ENCODE measurements at places on chromosomes 16 and 17.

DNA sequence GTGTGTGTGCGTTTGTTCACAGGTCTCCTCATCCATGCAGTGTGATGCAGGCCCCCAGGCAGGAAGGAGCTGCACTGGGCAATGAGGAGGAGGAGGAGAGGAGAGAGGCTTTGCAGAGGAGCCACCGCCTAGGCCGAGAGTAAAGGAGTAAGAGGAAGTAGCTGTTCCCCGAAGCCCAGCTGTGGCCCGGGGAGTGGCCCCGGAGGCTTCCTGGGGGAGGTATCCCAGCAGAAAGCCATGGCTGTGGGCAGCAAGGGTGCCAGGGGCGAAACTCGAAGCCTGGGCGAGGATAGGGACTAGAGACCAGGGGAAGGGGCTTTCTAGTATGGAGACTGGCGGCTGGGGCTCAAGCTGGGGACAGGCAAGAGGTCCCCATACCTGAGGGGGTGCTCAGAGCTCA lies 12.2 kb downstream of the C16orf95 start:
- no peak for DNase-seq

GRCh38 chr17:12046786-12047185 lies 26.1 kb downstream of the MAP2K4 start:
- DNase-seq: no peak

- peak; percentile 60 for DNase-seq
These were observed 37.6 kb downstream of the CBFA2T3 start for GRCh38 chr16:88939245-88939971.

GRCh38 chr17:80968602-80969029 lies 23.0 kb upstream of the CHMP6 start:
- no peak for DNase-seq

DNA sequence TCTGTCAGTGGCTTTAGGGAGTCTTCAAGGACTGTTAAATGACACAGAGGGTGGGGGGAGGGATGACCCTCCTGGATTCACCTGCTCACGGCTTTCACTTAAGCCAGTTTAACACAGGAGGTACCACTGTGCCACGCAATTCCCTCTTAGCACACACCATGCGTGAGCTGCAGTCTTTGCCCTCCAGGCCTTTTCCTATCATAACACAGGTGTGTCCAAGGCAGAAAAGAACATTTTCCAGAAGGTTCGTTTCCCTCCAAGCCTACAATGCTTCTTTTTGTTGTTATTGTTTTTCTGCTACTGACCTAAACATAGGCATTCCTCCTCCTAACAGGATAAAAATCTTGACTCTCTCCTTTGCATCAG lies 1.1 kb downstream of the ZFHX3 start:
- DNase-seq: no peak

DNA sequence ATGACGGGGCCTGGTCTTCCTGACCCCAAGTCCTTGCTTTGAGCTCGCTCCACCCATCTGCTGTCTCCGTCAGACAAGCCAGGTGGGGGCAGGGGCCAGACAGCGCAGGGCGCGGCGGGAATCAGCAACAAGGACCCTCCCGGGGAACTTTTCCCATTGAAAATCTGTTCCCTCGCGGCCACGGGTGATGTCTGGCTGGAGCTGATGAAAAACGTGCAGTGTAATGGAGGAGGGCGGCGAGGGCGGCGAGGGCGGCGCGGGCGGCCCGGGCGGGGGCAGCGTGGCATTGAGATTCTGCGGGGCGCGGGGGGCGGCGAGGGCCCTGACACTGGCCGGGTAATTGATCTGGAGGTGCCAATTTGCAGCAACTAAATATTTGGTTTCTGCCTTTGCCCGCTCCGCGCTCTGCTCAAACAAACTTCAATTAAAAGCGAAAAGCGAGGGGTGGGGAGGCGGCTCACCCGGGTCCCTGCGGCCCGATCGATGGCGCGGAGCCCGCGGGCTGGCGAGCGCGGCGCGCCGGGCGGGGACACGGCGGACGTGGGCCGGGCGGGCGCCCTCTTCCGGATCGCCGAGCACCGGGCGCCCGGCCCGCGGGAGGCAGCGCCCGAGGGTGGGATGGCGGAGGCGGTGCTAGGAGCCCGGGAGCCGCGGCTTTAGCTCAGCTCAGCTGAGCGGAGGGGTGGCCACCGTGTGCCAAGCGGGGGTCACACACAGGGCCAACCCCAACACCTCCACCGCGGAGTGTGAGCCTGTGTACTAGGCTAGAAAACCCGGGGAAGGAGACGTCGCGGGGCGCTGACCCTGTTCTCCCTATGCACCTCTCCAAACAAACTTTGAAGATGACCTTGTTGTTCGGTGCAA lies 32.4 kb downstream of the DCAKD start:
- DNase-seq: peak; percentile 49

GRCh38 chr16:4328046-4328781 lies 12.3 kb downstream of the GLIS2 start:
- peak; percentile 68 for DNase-seq

GRCh38 chr17:8821446-8822105 lies 22.4 kb upstream of the MFSD6L start:
- no peak for DNase-seq

- DNase-seq: no peak
These were observed 70.6 kb upstream of the CLEC3A start for GRCh38 chr16:77951788-77952187.

DNA sequence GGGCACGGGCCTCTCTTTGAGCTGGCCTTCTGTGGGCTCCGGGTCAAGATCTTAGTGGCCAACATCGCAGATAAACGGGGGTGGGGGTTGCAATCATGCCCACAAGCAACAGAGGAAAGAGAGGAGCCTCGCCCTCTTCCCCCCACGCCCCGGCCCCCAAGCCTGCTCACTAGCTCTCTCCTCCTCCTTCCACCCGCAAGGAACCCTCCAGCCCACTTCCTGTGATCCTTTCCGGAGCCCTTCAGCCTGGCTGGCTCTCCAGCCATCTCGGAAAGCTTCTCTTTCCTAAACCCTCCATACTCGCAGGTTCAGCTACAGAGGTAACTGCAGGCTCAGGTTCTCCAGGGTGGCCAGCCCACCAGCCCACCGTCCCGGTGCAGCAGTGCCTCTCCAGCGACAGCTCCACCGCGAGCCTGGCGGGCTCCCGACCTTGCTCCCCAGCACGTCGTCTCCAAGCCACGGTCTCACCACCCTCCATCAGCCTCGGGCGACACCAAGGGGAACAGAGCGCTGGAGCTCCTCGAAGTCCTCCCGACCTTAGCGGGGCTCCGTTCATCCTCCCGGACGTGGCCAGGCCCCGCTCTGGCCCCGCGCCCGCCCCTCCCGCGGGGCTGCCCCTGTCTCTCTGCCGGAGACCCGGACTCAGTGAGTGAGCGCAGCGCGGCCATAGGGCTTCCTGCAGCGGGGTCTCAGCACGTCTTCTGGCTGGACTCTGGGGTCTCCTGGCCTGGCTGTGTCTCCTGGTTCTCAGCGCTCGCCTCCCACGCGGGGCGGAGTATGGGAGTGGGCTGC lies 12.9 kb upstream of the ODF4 start:
- DNase-seq: peak; percentile 46

- DNase-seq: peak; percentile 84
These were observed 51.8 kb downstream of the BEAN1 start for GRCh38 chr16:66478733-66479511.

DNA sequence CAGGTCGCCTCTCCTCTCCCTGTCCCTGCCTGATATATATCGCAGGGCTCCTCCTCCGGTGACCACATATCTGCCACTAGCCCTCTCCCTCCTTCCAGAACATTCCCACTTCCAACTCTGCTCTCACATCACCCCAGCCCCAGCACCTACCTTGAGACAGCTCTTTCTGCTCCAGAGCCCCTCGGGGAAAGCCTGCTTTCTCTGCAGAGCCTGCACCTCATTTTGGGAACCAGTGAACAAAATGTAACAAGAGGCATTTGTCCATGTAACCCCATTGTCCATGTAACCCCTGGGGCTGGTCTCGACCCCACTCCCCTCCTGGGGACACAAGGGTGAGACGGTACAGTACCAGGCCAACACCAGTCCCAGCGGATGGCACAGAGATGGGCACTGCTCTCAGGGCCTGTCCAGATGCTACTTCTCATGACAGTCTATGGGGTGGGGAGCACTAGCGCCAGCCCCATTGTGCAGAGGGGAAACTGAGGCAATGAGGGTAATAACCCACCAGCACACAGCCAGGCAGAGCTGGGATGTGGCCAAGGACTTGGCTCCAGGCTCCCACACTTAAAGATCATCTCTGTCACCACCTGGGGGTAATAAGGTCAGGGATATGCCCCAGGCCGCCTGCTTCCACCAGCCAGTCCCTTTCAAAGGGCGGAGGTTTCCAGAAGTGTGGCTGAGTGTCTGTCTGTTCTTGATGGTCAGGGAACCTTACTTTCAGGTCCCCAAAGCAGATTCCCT lies 42.9 kb downstream of the TBC1D16 start:
- DNase-seq: no peak

GRCh38 chr17:43026595-43026994 lies 1.6 kb downstream of the RND2 start:
- DNase-seq: peak; percentile 44

GRCh38 chr17:54608634-54609155 lies 292.0 kb upstream of the TOM1L1 start:
- DNase-seq: no peak

DNA sequence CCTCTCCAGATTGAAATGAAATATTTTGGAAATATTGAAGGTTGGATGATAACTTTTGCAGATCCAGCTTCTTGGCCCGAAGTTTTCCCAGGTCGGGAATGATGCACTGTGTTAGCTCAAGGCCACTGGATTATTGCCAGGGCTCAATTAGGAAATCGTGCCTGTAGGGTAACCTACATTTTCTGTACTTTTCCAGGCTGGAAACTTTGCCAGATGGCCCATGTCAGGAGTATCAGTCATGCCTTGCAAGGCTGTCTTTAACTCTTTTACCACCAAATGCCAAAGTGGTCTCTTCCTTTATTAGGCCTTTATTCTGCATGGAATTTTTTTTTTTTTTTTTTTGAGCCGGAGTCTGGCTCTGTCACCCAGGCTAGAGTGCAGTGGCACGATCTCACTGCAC lies 8.9 kb upstream of the SEC14L1 start:
- DNase-seq: no peak

DNA sequence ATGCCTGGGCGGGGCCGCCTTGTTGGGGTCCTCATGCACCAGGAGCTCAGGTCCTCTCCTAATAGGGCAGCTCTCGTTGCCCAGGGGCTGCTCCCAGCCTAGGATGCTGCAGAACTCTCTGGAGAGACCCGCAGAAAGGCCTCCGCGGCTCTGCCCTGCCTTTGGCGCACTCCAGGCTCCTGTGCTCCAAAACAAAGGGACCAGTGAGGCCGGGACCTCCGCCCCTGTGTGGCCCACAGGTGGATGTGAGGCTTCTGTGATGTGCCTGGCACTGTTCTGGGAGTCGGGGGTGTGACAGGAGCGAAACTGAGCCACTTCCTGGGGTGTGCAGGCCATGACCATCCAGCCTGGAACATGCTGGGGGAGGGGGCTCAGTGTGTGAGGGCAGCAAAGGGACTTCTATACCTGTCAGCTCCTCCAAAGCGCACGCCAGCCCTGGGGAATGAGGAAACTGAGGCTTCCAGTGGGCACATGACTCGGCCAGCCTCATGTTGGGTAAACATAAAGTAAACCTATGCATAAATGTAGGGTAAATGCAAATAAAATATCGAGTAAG lies 153.2 kb downstream of the IRF8 start:
- DNase-seq: no peak

GRCh38 chr16:3012246-3012645 lies 477 bp upstream of the CLDN9 start:
- no peak for DNase-seq

GRCh38 chr16:46774743-46775177 lies 26.6 kb upstream of the MYLK3 start:
- DNase-seq: no peak

- peak; percentile 57 for DNase-seq
These were observed 1.4 kb upstream of the SP6 start for GRCh38 chr17:47852113-47852949.
